NCI-H2107 (cell line): ENCODE measurements at places on chromosomes 2 and 18.

GRCh38 chr18:49055196-49055595 is 104.4 kb upstream of the SMAD7 start:
- no peak for DNase-seq

- peak; percentile 3 for DNase-seq
Observed at GRCh38 chr2:69026026-69026425, 13.0 kb downstream of the ANTXR1 start.

DNA sequence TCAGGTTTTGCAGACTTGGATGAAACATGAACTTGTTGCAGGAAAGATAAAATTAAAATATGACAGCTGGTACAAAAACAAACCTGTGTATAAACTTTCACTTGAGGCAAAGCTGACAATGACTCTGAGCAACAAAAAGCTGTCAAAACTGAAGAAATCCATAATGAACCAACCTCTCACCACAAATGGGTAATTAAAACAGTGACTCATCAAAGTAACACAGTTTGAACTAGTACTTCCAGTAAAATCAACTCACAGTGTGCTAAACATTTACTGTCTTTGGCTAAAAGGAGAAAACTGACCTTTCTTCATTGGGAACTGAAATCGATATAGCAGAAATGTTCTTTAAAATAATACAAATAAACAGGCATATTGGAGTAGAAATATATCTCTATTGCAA is 209.7 kb downstream of the WDPCP start:
- DNase-seq = no peak

- DNase-seq = no peak
Observed at GRCh38 chr2:238203973-238204683, 633 bp upstream of the ILKAP start.

GRCh38 chr2:191508738-191509137 is 169.2 kb upstream of the NABP1 start:
- no peak for DNase-seq

DNA sequence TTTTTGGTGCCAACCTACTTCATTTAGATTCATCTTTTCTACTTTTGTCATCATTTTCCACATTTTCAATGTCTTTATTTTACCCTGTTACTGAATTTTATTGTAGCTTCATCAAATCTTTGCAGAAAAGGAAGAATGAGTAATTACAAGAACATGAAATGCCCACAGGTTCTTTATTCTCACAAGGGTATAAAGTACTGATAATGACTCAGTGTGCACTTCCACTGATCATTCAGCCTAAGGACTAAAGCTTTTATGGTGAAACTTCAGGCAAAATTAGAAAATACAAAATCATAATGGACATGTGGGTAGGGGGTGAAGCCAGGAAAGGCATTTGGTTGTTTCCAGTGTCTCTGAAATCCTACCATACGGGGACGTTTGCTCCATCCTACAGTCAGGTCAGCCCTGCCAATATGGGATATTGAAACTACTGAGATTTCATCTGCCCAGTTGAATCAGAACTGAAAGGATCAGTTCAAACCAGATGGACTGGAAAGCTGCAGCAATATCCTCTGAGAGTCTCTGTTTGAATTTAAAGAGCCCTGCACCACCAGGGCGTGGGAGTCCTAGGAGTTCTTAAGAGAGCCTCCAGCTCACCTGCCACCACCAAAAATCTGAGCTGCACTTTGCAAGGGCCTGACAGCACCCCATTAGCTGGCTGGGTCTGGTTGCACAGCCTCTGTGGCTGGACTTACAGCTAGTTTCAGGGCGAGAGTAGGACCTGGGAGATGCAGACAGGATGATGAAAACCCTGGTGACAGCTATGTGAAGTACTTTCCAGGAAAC is 390.4 kb downstream of the CMPK2 start:
- no peak for DNase-seq

DNA sequence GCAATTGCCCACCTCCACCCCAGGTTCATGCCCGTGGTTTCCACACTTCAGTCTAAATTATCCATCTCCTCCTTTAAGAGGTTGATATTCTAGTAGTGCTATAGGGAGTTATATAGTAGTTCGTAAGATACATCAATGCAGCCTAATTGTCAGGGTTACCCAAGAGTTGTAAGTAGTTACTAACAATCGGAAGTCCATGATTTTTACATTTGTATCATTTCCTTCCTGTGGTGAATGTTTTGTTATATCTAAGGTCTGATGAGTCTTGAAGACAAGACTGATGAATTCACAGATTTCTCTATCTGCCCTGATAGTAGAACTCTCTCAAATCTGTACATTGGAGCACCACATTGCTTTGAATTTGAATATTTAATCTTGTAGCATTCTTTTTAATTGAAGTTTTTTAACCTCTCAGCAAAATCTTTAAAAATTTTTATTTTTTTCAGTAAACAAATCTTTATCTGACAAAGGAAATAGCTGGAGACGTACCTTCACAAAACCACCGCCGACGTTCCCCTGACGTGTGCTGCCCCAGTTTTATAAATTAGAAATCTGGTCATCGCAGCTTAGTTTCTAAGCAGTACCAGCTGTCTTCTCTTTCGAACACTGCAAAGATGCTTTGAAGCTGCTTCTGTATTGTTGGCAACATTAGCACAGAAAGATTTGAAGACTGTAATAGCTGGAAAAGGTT is 264.5 kb downstream of the SOCS6 start:
- no peak for DNase-seq

- no peak for DNase-seq
Observed at GRCh38 chr2:135052997-135053474, 944 bp downstream of the RAB3GAP1 start.

GRCh38 chr2:37102588-37102987 is 18.3 kb downstream of the GPATCH11 start:
- DNase-seq = no peak

- no peak for DNase-seq
Observed at GRCh38 chr2:163652751-163653150, 83.1 kb downstream of the FIGN start.

DNA sequence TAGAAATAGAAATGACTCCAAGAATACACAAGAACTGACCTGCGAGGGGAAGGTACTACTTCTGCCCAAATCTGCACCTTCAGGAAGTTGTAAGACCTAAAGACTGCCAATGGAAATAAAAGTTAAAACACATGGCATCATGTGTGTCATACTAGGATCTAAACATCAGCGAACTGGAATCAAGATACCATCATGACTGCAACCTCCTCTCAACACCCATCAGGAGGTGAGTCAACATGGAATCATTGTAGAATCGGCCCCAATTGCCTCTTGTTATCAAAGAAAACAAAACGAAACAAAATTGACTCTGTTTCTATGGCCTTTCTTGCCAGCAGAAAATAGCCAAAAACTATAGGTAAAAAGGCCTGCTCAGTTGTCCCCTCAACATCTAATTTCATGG is 15.1 kb downstream of the RDH14 start:
- DNase-seq = no peak

DNA sequence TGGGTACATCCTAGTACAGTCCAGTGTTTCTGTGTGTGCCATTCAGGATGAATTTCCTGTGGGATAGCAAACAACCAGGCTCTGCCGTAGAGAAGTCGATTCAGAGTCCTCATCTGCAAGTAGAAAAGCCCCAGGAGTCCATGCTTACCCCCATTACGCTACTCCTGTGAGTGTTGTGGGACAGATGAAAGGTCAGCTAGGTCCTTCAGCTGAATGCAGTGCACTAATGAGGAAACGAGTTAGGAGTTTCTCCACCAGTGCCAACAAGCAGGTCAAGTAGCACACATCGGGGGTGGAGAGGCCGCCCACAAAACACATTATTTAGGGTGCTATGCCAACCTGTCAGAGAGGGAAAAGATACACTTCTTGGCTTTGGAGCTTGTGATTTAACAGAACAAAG is 2.5 kb upstream of the GPR39 start:
- DNase-seq = no peak

DNA sequence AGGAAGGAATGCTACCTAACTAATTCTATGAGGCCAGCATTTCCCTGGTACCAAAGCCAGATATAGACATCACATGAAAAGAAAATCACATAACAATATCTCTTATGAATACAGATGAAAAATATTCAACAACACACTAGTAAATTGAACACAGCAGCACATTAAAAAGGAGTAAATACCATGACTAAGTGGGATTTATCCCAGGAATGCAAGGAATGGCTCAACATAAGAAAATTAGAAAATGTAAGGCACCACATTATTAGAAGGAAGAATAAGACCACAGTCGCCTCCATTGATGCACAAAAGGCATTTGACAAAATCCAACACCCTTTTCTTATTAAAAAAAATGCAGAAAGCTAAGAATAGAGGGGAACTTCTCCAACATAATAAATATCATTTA is 133.9 kb downstream of the TTC32 start:
- DNase-seq = no peak

- no peak for DNase-seq
Observed at GRCh38 chr2:189066037-189066436, 91.9 kb downstream of the COL3A1 start.

DNA sequence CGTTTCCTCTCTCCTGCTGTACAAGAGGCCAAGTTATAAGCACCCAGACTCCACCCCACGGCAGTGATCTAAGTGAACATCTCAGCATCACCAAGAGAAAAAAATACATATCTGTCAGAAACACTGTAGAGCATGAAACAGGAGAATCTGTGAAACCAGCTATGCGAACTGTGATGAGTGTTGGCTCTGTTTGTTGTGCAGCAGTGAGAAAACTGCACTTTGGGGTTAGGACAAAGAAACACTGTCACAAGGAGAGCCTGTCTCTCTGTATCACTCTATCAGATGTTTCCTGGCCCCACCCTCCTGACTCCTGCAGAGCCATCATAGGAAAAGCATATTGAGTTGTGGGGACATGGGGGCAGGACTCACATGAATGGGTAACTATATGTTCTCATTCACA is 87.1 kb downstream of the LAMA3 start:
- DNase-seq = no peak

- no peak for DNase-seq
Observed at GRCh38 chr2:201057715-201058248, 13.7 kb downstream of the HYCC2 start.

DNA sequence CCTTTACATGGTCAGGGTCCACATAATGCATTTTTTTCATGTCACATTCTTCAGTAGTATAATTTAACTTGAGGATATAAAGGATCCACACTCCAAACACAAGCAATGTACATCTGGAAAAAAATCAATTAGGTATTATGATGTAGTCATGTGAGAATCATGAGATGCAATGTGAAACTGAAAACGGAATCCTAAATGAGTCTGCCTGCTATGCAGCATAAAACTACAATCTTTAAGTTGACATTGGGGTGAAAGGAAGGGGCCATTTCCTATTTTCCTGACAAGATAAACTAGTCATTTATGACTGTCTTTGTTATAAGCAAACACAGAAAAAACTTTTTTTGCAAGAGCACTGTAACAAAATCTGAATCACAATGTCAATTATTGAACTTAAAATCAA is 27.6 kb downstream of the ST3GAL5 start:
- DNase-seq = no peak

GRCh38 chr2:171531291-171531690 is 9.0 kb downstream of the CYBRD1 start:
- DNase-seq = no peak

DNA sequence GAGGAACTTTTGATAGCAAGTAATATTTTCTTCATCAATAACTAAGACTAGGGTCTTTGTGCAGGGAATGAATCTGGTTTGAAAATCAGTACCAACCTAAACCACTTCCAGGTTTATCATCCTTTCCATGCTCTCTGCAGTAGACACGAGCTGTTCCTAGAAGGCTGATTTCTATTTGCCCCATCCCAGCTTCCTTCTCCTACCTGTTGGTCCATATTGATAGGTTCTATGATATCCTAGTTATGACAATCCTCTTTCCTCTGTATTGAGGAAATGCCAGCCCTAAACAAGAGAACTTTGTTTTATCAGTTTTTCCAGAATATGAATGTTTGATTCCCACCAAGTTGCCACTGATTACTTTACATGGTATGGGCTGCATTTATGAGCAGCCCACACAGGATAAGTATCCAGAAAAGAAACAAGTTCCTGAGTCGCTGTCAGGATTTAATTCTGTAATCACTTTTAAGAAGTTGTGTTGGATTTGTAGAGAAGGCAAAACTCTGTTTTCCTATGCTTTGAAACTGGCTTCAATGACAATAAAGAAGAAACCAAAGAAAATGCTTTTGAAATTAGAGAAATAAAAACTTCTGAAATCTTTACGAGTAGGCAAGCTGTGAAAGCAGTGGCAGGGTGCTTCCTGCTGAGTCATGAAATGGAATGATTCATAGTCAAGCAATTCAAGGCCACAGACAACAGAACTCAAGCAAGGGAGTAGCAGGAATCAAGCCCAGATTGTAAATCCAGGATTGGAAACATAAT is 37.3 kb upstream of the TANK start:
- DNase-seq = no peak

- no peak for DNase-seq
Observed at GRCh38 chr2:216596236-216596979, 36.8 kb upstream of the IGFBP2 start.

GRCh38 chr2:28620801-28621171 is 124.9 kb downstream of the PLB1 start:
- no peak for DNase-seq

DNA sequence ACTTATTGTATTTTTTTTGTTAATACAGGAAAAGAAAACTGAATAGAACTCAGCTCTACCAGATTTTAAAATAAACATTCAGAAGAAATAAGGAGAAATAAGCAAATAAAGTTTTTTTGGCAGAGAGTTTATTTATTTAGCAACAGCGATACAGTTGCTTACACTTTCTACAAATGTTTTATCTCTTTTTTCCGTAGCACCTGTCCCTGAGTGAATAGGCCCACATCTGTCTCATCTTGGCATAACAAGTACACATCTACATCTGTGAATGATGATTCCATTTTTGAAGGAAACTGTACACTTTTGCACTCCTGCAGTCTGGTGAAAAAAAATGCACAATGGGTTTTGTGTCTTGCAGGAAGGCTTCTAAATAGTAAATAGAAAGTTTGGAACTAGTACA is 783.6 kb upstream of the ZEB2 start:
- no peak for DNase-seq

DNA sequence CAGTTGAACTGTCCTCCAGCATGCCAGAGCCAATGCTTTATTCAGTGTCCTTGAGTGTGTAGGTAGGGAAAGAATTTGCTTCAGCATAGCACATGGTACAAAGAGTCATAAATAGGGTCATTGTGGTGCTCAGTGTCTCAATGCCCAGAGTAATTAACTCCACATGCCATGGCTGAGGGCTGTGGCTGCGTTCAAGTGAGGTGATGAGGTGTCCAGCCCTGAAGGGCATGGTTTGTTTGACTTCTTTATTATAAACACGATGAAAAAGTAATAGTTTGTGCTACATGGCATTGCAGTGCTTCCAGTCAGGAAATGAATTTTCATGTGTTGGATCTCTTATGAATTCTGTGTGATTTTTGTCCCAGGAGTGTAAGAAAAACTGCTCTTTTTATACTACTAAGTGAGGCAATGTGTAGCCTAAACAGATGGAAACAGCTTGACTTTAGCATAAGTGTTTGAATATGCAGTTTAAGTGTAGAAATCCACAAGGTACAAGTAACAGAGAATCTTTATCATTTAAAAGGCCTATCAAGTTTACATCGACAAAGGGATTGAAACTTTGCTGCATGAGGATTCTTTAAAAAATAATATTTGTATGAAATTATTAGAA is 507.9 kb upstream of the CDH2 start:
- no peak for DNase-seq

- no peak for DNase-seq
Observed at GRCh38 chr2:31138037-31138962, at the start of gene GALNT14. Gene GALNT14 (minus strand): TSS chr2:31138440. CDS start chr2:31138086, 354 bp downstream.
